ENCODE measurements at places on chromosomes 11 and 22.

- DNase-seq = peak; percentile 68
Measured at GRCh38 chr22:37166675-37167066, 17.0 kb upstream of the IL2RB start.

GRCh38 chr11:111336582-111337256 is 38.4 kb downstream of the POU2AF3 start:
- no peak for DNase-seq

DNA sequence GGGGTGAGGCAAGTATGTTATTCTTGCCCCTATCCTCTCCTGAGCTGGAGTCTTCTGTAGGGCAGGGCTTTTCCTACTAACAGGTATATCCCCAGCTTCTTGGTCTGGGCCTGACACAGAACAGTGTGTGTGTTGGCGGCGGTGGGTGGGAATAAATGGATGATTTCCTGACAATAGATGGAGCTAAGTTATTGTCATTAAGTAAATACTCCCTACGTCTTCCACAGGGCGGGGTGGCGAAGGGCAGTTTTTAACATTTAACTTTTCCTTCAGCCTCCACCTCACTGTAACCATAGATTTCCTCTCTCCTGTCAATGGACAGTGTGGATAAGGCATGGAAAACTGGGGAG is 11.7 kb upstream of the SMPD1 start:
- no peak for DNase-seq

DNA sequence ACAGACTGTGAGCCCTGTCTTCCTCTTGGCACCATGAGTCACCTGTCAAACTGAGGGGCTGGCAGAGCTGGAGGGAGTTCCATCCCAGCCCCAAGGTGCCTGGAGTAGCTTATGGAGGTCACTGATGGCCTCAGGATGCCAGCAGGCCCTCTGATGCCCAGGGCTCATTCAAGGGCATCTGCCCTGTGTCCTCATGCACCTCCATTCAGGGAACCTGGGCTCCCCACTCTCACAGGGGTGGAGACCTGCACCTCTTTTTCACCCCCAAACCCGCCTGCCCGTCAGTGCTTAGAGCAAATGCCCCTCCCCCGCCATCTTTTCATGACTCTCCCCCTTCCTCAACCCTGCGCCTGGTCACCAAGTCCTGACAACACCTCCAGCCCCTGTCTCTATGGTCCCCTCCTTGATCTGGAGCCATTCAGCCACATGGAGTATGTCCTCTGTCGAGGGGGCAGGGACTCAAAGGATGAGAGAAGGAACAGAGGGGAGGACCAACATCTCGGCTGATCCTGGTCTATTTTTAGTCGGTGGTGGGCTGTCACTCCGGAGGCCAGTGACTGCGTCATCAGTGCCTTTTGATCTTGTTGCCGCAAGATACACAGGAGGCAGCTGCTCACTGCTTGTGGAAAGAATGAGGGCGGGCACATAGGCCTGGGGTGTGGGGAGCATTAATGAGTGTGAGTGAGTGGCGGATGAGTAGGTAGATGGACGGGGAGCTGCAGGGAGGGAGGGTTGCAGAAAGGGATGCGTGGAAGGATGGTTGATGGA is 72.2 kb downstream of the CDKN1C start:
- DNase-seq = no peak

- peak; percentile 15 for DNase-seq
Measured at GRCh38 chr11:123430721-123431497, 840 bp downstream of the GRAMD1B start.

GRCh38 chr11:7511401-7511800 is 2.4 kb upstream of the PPFIBP2 start:
- peak; percentile 71 for DNase-seq

DNA sequence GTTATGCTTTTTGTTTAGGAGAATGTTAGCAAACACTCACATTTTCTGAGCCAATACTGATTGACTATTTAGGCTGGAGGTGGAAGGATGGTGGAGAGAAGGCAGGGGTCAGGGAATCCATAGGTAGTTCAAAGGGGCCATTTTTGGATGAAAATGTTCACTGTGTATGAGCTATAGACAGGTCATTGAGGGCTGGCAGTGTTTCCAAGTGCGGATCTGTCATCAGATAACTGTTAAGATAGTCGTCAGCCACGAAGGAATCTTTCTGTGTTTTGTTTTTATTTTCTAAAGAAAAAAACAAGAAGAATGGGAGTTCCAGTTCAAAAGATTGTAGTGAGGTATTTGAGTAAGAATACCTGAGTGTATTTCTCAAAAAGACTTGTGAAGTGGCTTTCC is 3.1 kb downstream of the KCNJ5 start:
- DNase-seq = no peak

- no peak for DNase-seq
Measured at GRCh38 chr22:36367479-36367878, 20.3 kb downstream of the MYH9 start.

- DNase-seq = no peak
Measured at GRCh38 chr11:120147094-120147949, 9.4 kb upstream of the TRIM29 start.

DNA sequence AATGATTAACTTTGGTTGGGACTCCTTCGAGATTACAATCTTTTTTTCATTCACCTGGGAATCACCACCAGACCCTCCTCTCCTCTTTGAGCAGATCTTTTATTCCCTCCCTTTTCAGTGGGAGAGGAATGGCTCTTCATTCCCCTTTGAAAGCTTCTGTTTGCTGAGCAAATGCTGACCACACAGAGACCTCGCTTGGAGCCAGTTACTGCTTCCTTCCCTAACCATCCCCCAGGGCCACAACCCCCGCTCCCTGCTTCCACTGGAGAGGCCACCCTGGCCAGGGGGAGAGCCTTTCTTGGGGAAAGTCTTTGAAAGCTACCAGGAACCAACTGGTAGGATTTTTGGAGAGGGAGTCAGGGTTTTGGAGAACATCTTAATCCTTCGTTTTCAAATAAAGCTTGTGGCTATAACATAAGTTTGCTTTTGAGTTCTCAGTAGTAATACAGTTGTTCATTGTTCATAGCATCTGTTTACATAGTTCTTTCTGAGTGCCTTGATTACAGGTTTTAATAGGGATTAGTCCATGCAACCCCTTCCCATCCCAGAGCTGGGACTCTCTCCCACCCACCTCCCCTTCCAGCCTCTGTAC is 138.4 kb downstream of the DBX1 start:
- DNase-seq = no peak

GRCh38 chr11:13033760-13034533 is 24.8 kb downstream of the RASSF10 start:
- DNase-seq = no peak

All from midbrain (tissue), 1 donor.